AG04450 (cell line): ENCODE measurements at places on chromosomes 2 and 18.

DNA sequence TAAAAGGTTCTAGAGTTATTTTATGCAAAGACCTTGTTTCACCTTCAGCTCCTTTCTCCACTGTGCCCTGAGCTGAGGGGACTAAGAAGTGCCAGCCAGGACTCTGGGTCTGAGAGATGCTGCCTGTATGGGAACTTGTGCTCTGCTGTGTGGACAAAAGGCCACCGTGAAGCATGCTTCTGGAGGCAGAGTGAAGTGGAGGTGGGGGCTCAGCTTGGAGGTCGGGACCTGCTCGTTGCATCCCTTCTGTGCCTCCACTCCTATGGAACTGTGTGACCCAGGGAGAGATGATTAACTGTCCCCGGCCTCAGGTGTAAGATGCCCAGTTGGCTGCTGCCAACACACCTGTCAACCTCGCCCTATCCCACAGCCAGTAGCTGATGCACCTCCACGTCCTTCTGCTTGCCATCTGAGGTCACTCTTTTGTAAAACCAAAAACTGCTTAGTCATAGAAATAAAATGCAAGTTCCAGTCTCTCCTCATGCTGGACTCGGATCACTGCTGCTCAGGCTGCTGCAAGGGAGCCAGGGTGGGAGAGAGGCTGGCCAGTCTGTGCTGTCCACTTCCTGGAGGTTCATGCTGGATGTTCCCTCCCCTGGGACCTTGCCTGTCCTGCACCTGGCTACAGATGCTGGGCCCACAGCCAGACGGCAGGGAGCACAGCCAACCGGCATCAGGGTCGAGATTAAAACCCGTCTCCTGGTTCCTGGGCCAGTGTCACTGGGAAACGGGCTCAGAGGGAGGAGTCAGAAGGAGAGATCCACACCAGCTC, 113.2 kb downstream of the ACKR3 start:
- DNase-seq = no peak

DNA sequence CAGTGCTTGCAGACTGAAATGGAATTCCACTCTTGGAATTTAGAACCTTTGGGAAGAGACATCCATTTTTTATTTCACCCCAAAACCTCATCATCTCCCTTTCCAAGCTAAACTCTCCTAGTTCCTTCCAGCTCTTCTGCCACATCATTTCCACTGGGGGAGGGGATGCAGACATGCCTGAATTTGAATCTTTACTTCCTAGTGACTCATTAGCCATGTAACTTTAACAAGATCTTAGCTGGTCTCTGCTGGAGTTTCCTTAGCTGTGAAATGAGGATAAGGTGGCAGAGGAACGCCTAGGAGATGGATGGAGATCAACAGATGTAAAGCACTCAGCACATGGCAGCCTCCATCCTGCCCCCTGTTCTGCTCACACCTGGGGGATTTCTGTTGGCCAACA, 266.8 kb downstream of the EN1 start:
- DNase-seq = no peak

- no peak for DNase-seq
Measured at GRCh38 chr2:39625193-39625926, 40.4 kb upstream of the TMEM178A start.

GRCh38 chr2:105186967-105187498, 54.5 kb upstream of the GPR45 start:
- no peak for DNase-seq

- DNase-seq = peak; percentile 61
Measured at GRCh38 chr2:191899410-191899809, 52.5 kb upstream of the CAVIN2 start.

DNA sequence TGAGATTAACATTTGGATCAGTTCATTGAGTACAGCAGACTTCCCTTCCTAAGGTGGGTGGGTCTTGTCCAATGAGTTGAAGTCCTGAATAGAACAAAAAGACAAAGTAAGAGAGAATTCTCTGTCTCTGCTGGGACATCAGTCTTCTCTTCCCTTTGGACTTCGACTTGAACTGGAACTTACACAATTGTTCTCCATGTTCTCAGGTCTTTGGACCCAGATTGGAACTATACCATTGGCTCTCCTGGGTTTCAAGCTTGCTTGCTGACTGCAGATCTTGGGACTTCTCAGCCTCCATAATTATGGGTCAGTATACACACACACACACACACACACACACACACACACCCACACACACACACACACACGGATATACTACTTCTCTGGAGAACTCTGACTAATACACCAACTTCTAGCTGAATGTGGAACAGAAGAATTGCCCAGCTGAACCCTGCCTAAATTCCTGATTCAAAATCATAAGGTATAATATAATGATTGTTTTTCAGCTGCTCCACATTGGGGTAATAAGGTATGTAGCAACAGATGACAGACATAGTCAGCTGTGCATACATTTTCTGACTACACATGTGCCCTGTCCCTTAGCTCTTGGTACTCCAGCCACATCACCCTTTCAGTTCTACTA, 214.0 kb downstream of the TGIF1 start:
- no peak for DNase-seq

DNA sequence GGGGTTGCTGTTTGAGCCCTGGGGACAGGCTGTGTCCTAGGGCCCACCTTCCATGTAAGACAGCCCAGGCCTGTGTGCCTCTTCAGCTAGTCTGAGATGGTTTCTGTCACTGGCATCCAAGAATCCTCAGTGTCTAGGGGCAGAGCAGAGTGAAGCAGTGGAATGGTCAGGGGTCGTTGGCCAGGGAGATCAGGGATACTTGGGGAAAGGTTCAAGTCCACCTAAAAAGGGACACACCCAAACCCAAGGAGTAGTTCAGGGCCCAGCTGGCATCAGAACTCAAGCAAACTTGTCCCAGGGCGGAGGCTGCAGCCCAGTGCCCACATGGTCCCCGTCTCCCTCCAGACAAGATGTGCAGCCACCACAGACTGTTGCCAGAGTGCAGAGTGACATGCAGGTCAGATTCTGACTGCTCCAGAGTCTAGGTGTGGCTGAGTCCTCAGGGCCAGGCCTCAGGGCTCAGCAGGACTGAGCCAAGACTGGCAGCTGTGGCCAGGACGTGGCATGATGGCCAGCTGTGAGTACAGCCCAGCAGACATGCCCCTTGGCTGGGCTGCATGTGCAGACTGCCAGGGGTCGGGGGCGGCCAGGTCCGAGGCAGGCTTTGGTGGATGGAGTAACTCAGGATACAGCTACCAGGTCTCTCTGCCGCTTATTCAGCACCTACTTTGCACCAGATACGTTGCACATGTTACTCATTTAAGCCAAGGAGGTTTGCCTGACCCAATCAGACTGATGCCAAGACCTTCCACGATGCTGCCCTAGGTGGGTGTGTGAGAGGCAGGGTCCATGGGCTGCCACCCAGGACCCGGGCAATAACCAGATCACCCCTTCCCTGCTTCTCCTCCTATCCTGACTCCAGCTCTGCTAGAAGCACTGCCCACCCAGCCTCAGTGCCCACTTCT, 146.6 kb downstream of the SMAD7 start:
- no peak for DNase-seq

DNA sequence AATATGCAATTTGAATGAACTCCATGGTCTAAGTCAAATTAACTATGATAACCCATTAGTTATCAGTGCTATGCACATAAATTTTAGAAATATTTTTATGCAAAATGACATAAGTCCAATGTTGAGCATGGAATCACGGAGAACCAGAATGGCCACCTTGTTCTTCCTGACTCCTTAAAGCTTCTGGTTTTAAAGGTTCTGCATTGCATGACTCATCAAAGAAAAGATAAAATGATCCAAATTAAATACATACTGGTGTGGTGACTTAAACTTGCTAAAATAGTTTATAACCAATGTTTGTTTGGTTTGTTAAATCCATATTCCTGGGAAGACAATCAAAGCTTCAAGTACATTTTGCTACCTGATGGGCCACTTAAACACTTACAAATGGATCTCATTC, 1146.9 kb upstream of the NRXN1 start:
- no peak for DNase-seq
